ENCODE measurements at places on chromosomes 2 and 18. TPM values are rescaled to one million over a fixed set of nuclear protein-coding genes. Genes with fewer than 3 reads are reported as not detected.

DNA sequence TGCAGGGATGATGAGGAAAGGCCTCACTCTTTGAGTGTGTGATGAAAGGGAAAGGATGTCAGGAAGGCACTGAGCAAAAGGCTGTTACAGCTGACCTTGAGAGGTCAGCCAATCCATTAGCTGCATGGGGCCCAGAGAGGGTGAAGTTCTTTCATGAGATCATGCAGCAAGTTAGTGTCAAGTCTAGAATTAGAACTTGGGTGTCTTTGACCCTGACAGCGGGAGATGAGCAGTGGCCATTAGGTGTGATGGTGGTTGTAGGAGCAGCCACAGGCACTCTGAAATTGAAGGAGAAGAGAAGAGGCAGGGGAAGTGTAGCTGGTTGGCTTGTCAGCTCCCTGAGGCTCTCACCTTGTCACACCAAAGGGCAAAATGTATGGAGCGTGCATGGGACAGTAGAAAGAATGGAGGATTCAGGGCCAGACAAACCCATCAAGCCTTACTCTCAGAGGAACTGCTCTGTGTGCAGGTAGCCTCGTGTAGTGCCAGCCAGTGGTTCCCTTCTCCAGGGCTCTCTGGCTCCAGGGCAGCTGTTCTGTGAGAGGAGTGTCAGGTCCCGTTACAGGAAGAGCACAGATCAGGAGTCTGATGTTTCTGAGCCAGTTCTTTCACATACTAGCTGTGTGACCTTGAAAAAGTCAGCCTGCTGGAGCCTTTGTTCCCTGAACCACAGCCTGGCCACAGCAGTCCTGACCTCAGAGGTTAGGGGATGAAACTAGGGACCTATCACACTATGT is 35.9 kb downstream of the MAP4K4 start:
- DNase-seq, result peak; percentile 39

- DNase-seq, result no peak
Observed at GRCh38 chr2:123303731-123304130, 721.4 kb upstream of the CNTNAP5 start.

Gene NT5DC4
- total RNA-seq, result not detected

Gene UGT1A1
- not detected for total RNA-seq

Gene MYO5B
- 13.9 TPM for total RNA-seq

Data from esophagus muscularis mucosa (tissue), 4 donors.